ENCODE measurements at places on chromosomes 5 and 9. TPM values are rescaled to one million over a fixed set of nuclear protein-coding genes. Genes with fewer than 3 reads are reported as not detected.

- no peak for DNase-seq
Observed at GRCh38 chr9:134955801-134956200, 38.1 kb upstream of the FCN1 start.

Gene PCDHA7
- polyA plus RNA-seq, result 0.16 TPM

- no peak for DNase-seq
Observed at GRCh38 chr5:351921-352245, 30.4 kb downstream of the AHRR start.

DNA sequence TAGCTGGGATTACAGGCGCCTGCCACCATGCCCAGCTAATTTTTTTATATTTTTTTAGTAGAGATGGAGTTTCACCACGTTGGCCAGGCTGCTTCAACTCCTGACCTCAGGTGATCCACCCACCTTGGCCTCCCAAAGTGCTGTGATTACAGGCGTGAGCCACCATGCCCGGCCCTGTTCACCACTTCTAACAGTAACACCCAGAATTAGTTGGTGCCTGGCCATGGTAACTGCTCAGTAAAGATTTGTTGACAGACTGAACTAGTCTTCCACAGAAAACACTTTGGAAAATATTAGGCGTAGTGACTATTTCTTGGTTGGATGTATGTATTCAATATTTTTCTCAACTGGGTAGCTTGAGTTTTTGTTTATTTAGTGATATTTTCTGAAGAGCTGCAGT lies 24.0 kb downstream of the TUT7 start:
- DNase-seq, result no peak
